CD4-positive, alpha-beta memory T cell (primary cell): ENCODE measurements at places on chromosomes 3 and 15.

- no peak for DNase-seq
These were observed 18.9 kb downstream of the GHRL start for GRCh38 chr3:10273702-10274305.

- no peak for DNase-seq
These were observed 43.1 kb downstream of the PEAK1 start for GRCh38 chr15:77376770-77377169.

DNA sequence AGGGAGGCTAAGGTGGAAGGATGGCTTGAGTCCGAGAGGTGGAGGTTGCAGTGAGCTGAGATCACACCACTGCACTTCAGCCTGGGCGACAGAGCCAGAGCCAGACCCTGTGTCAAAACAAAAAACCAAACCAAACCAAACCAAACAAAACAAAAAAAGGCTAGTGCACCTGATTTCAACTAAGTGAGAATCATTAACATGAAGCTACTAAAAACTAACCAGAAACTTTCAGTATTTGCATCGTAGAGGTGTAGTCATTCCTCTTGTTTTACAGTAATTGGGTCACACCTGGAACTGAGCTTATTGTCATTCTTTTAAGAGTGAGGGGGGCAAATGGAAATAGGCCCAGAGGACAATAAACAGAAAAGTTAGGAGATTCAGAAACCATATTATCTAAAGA lies 58.5 kb downstream of the ST6GAL1 start:
- no peak for DNase-seq

- no peak for DNase-seq
These were observed 21.7 kb downstream of the KIF7 start for GRCh38 chr15:89633585-89633984.

DNA sequence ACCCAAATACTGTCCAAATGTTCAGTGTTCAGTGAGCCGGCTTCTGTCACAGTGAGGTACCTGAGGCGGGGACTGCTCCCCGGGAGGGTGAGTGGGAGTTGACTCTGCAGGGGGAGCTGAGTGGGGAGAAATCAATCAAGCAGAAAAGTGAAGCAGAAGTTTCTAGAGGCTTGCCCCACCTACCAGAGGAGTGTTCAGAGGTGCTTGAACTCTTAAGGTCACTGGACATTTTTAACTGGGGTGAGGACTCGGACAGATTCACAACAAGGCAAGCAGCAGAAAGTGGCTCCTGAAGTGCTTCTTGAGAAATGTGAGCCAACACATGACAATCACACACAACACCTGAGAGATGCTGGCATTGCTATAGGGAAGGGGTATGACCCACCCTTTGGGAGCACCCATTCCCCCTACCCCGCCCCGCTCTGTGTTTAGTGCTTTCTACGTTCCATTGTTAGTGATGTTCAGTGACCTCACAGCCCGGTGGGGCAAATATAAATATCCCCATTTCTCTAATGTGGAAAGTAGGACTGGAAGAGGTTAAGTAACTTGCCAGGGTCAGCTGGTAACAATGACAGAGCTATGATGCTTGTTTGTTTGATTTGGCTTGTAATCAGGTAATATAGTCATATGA lies 48.6 kb upstream of the AKAP13 start:
- no peak for DNase-seq

DNA sequence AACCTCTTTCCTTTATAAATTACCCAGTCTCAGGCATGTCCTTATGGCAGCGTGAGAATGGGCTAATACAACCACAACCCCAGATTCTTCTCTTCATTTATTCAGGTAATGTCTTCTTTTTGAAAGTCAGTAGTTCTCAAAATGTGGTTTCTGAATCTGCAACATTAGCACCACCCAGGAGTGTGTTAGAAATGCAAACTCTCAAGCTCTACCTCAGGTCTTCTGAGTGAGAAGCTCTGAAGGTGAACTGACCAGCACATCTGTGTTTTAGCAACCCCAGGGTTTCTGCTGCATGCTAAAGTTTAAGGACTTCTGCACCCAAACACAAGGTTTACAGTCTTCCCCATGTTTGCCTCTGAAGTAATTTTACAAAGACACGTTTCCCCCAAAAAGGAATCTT lies 22.3 kb upstream of the TRIM59 start:
- DNase-seq, result no peak

DNA sequence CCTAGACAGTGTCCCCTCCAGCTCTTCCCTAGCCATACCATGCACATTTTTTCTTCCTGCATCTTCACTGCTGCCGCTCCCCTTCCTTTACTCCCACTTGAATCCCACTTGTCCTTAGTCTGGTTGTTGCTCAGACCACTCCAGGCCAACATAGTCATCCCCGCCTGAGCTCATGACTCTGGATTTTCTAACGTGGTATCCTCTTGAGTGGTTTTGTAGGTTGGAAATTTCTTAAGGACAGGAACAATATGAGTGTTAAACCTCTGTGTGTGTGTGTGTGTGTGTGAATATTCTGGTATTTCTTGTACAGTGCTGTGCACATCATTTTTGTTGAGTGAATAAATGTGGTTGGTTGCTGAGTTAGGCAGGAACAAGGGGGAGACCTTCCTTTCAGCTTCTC lies 3.1 kb downstream of the BAHD1 start:
- DNase-seq, result no peak

- DNase-seq, result no peak
These were observed 399 bp upstream of the SUCLG2 start for GRCh38 chr3:67654844-67655177.

DNA sequence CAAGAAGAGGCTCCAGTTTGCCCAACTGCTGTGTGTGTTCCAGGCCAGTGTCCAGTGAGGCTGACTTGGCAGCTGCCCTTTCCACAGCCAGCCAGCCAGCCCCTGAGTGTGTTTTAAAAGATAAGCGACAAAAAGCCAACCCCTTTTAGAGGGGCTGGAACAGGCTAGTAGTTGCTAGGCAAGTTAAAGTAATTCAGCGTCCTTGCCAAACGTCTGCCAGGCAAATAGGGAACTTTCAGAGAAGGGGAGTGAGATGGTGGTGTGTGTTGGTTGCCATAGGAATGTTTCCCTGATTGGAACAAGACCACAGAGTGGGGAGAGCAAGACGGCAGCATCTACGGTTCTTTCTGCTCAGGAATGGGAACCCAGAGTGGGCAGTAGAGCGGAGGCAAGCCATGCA lies 86.3 kb downstream of the TMEM108 start:
- no peak for DNase-seq

DNA sequence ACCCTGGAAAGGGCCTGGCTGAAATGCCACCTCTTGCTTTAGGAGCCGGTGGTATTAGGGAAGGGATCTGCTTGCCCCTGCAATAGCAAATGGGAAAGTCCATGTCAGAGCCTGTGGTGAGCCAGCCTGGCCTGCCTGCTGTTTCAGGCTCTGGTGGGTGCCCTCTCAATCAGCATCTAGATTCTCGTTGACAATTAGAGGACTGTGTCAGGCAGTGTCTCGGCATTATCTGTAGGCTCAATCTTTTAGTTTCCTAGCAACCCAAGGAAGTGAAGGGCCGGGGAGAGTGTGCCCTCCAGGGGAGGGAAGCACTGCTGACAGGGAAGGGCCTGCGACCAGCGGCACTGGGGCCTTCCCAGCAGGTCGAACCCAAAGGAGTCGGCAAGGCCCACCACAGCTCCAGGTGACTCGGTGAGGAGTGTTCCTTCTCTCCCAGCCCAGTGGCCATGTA lies 42.1 kb downstream of the TLE3 start:
- no peak for DNase-seq

GRCh38 chr3:81753416-81754027 lies 7.9 kb downstream of the GBE1 start:
- no peak for DNase-seq

GRCh38 chr3:1214933-1215332 lies 122.1 kb downstream of the CNTN6 start:
- no peak for DNase-seq

DNA sequence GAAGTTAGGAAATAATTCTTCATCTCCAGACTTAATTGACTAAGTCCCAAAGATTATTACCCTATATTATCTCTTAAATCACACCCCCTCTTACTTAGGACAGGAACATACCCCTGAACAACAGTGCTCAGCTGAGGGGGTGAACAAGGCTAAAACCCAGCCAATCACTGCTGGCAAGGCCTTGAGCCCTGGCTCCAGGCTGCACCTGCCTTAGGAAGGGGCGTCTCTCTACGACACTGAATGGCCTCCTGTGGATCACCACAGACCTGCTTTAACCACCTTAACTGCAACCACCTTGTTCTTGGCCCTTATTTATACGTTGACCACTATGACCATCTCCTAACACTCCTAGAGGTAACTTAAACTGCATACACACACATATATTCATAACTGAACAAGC lies 267.4 kb upstream of the THBS1 start:
- DNase-seq, result no peak

GRCh38 chr3:56610669-56611335 lies 53.8 kb downstream of the CCDC66 start:
- DNase-seq, result no peak

- DNase-seq, result no peak
These were observed 19.9 kb downstream of the WNT7A start for GRCh38 chr3:13860001-13860400.

DNA sequence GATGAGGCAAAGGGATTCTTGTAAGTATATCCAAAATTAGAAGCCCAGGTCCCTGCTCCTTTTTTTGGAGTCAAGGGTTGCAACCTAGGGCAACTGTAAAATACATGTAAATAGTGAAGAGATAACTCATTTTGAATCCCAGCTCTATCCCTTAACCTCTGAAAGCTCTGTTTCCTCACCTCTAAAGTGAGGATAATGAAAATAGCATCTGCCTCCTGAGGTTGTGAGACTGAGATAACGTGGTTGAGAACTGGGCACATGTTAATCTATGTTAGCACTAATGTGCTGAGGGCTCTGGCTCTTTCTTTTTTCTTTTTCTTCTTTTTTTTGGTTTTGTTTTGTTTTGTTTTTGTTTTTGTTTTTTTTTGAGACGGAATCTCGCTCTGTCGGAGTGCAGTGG lies 4.8 kb upstream of the NKTR start:
- no peak for DNase-seq

DNA sequence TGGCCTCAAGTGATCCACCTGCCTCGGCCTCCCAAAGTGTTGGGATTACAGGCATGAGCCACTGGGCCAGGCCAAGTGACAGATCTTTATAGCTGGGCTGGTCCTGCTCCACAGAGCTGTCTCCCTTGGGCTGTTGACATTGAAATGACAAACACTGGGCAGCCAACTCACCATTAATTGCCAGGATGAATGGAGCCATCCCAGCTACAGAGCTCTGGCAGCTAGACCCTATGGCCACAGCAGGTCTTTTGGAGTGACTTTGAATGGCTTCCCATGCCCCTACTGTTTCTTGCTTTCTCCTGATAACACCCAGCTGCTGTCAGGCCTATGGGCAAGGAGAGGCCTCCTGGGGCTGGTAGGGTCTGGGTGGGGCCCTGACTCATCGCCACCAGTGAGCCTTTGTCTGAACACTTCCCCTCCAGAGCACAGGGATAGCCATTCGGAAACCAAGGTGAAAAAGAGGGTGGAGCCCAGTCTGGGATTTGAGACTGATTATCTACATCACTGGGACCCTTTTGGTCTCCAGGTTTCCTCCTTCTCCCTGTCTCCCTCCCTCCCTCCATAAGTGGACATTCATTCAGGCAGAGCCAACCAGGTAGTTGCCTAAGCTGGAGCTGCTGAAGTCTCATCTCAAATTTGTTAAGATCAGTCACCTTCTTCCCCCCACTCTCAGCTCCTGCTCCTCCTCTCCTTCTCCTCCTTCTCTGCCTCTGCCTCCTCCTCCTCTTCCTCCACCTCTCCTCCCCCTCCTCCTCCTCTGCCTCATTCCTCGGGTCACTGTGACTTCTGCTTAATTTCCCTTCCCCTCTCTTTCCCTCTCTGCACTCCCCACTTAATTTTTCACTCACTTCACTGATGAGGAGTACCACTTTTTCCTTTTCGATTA lies 34.0 kb downstream of the BHLHE40 start:
- no peak for DNase-seq

DNA sequence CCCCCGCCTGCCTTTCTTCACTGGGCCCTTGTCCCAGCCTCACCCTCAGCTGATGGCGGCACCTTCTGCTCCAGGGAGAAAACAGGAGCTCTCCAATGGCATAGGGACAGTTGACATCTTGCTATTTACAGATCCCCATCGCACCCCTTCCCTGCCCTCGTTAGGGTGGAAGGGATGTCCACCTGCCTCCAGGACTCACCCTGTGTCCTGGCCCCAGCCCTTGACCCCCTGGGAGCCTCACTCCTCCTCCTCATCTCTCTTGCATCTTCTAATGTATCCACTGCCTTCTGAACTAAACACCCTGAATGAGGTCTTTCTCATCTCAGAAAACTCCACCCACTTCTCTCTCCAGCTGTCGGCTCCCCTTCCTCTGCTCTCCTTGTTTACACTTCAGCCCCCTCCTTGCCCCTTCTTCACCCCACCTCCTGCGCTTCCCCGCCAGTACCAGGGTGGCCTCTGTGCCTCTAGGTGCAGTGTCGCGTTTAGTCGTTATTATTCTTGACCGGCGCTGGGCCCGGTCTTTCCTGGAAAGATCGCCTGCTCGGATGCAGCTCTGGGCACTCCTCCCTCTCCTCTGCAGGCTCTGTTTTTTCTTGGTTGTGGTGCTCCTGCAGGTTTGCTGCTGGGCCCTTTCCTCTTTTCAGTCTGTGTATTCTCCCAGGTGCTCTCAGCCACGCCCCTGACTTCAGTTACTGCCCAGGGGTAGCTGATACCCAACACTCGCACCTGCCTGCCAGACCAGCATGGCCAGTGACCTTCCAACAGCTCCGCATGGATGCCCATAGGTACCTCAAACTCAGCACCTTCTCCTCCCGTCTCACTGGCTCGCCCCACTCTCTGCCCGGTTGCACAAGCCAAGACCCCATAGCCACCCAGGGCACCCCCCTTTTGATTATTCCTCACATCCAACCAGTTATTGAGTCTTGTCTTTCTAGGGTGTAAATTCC lies 42.9 kb downstream of the PML start:
- no peak for DNase-seq

- peak; percentile 65 for DNase-seq
These were observed 19.5 kb downstream of the MESD start for GRCh38 chr15:80970018-80970657.

DNA sequence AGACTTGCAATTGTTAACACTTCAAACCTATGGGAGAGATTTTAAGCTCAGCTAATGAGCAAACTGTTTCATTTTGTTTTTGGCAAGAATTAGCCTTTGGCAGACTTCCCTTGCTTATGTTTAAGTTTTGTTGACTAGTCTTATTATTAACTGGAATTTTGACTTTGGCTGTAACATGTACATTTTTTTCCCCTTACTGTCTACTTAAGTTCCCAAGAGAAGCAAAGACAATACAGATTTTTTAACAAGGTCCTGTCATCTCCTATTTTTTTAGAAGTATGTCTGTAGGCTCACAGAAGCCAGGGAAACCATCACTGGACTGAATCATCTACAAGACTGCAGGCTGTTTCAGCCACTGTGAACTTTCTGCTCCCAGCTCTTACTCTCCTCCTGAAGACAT lies 74.3 kb downstream of the DGKG start:
- DNase-seq, result no peak
